ENCODE measurements at places on chromosomes 5 and 9. TPM values are rescaled to one million over a fixed set of nuclear protein-coding genes. Genes with fewer than 3 reads are reported as not detected.
A peak's percentile ranks its signal among the peaks of the same experiment; 100 is the strongest.

LECT2 gene
- total RNA-seq: not detected

ABL1 gene
- 87.1 TPM for total RNA-seq

PLPP1 gene
- total RNA-seq: 217 TPM

GRCh38 chr5:32790411-32790951 is 79.4 kb downstream of the NPR3 start:
- DNase-seq: no peak

DNA sequence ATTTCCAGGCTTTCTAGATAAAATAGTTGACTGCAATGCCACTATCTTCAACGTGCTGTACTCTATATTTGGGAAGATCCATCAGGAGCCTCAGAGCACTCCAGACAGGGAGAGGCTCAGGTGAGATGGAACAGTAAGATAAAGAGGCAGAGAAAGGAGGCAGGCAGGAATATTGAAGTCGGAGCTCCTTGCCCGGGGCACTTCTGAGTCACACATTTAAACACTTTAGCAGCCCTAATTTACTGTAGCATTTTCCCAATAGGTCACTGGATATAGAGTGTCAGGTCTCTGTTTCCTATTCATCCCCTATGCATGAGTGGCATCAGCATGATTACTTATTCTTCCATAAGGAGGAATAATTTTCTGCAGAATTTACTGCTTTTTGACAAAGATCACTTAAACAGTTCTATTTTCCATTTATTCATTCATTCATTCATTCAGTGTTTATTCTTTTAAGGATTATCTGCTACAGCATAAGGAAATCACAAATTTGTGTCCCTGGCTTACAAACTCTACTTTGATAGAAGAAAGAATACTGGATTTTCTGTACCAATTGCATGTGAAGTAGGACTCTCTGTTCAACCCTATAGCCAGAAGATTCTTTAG is 170.7 kb downstream of the MAPKAP1 start:
- DNase-seq: no peak

DNA sequence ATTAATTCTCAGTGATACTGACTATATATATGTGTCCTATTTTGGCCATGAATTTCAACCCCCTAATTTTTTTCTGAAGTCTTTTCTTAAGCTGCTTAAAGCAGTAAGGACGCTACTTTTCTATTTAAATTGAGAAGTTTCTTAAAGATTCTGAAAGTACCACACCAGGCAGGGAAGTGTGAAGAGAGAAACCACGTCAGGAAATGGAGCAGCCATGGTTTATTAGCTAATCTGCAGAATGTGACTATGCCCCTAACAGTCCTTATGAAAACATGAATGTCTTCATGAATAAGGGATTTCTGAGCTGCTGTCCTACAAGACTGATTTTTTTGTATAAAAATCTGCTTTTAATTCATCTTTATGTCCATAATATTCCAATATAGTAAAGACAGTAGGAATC is 1724.3 kb upstream of the C9orf72 start:
- DNase-seq: no peak

GRCh38 chr5:13909271-13909670 is 35.2 kb downstream of the DNAH5 start:
- no peak for DNase-seq

- no peak for DNase-seq
These were observed 30.9 kb upstream of the IRX4 start for GRCh38 chr5:1913578-1913977.

DNA sequence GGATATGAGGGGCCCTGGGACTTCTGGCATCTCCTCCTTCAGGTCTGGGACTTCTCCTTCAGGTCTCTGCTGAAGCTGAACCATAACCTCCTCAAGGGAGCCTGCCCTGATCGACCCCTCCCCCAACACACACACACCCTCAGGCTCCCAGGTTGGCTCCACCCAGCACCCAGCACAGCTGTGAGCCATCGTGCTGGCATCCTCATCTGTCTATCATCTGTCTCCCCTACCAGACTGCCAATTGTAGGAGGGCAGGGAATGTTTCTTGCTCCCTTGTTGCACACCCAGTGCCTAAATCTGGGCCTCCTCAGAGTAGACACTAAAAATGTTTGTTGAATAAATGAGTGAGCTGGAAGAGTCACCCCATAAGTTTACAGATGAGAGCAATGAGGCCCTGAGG is 71.4 kb downstream of the LRSAM1 start:
- no peak for DNase-seq

- DNase-seq: no peak
These were observed 70.5 kb downstream of the SMIM23 start for GRCh38 chr5:171855798-171856763.

DNA sequence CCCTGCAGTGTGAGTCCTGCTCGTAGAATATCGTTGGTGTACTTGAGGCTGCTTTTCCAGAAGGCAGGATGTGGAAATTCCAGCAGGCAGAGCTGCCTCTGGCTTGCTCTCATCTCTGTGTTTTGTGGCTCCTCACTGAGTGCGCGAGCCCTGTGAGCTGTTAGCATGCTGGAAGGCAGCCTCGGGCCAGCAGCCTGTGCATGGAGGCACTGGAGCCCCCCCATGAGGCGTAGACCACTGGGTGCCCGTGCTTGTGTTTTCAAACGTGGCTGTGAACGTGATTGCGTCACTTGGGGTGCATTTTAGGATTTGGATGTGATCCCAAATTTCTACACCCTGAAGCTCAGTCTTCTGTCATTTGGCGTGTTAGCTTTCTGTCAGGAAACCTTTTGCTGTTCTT is 3.2 kb downstream of the WDR5 start:
- no peak for DNase-seq

DNA sequence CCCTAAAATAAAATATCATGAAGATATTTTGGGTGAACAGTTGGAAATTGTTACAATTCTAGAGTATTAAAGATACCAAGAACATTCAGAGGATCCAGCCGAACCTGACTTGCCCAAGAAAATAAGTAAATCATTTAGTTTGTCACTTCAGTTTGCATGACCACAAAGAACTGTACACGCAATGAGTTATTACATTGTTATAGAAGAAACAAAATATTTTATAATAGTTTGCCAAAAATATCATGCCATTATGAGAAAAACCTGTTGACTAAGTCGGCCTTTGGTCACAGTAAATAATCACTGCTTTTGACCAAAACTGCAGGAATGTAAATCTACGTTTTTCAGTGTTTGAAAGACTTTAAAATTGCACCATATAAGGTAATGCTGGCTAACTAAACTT is 27.9 kb downstream of the TRIO start:
- DNase-seq: no peak

DNA sequence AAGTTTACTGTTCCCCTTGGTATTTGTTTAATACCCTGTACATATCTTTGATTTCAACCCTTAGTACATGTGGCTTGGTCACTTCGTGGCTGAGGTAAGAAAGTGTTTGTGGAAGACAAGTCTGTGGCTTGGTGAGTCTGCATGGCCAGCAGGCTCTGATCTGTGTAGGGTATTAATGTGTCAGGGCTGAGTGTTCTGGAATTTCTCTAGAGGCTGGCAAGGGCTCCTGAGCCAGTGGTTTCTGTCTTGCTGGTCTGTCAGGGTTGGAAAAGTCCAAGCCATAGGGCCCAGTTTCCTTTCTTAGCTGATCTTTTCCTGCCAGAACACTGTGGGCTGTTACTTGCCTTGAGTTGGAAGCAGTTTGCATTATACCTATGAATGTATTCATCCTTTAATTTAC is 48.0 kb upstream of the FBXL7 start:
- peak; percentile 20 for DNase-seq
